ENCODE measurements at places on chromosomes 1 and 21.

DNA sequence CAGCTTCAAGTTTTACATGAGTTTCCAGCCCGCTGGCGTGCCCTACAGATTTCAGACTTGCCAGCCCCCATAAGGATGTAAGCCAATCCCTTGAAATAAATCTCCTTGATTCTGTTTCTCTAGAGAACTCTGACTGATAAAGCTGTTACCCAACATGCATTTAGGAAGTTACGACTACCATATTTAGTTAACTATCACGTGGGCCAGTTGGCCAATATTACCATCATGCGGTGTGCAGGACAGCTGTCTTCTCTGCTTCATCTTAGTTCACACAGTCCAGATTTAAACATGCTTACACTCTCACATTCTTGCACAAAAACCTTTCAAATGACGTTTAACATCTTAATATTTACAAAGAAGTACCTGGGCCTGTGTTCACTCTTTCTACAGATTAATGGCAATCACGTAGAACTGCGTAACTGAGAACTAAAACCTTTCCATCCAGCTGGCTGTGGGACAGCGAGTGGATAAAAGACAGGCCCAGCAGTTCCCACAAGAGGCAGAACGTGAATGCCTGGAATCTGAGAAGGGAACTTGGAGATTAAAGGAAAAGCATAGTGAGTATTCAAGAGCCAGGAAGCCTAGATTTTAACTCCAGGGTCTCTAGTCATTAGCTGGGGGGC, 20.8 kb downstream of the FAM177B start:
- DNase-seq: no peak

- DNase-seq: no peak
Observed at GRCh38 chr1:178540646-178541045, 27.7 kb downstream of the TEX35 start.

DNA sequence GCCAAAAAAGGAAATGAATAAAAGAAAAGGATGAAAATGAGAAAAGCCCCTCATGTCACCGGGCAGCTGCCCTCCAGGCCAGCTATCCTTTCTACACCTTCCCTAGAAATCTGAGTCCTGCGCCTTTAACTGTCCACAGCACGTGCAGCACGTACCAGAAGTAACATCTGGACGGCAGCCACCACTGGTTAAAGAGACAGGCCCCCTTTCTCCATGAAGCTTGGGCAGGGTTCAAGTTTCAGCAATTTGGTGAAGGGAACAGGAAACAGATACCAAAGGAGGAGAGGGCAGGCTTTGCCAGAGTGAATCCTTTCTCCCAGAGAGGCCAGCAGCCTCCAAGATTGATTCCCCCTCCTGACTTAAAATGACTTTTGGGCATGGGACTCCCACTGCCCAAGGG, 3.6 kb upstream of the KIAA2013 start:
- DNase-seq: peak; percentile 56

GRCh38 chr1:203150511-203151297, 23.2 kb downstream of the ADORA1 start:
- DNase-seq: no peak

- DNase-seq: no peak
Observed at GRCh38 chr21:16283516-16283915, 553.7 kb downstream of the USP25 start.

GRCh38 chr21:20618878-20619277, 379.3 kb upstream of the NCAM2 start:
- no peak for DNase-seq

GRCh38 chr1:160550572-160551034, 27.5 kb upstream of the SLAMF6 start:
- DNase-seq: peak; percentile 17

- no peak for DNase-seq
Observed at GRCh38 chr1:56472860-56473259, 106.5 kb downstream of the PLPP3 start.

DNA sequence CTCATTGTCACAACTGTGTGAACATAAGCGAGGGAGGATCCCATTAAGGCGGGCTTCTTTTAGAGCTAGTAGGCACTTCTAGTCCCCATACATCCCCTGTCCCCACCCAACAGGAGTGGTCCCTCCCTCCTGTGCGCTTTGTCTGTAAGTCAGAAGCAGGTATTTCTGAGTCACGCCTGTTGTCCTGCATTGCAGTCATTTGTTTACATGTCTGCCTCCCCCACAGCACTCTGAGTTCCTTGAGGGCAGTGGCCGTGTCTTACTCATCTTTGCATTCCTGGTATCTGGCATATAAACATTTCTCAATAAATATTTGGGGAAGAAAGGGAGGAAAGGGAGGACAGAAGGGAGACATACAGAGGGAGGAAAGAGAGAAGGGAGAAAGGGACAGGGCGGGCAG, 40.3 kb downstream of the PLEKHA6 start:
- no peak for DNase-seq

All from upper lobe of left lung (tissue), 6 donors.